T-cell (primary cell): ENCODE measurements at places on chromosomes 3 and 15. TPM values are rescaled to one million over a fixed set of nuclear protein-coding genes. Genes with fewer than 3 reads are reported as not detected.
A peak's percentile ranks its signal among the peaks of the same experiment; 100 is the strongest.

GRCh38 chr15:41489641-41490040 lies 4.0 kb upstream of the ITPKA start:
- no peaks in the 10 kb centered on the region for H3K36me3 ChIP-seq
- H3K4me1 ChIP-seq = peaks cover 3% of the 10 kb centered on the region
- H3K27me3 ChIP-seq = peaks cover 37% of the 10 kb centered on the region
- DNase-seq = no peak
- no peak overlapping the region for H3K27ac ChIP-seq
- H3K4me3 ChIP-seq = no peak overlapping the region

Gene ADCY5
- total RNA-seq = not detected

DNA sequence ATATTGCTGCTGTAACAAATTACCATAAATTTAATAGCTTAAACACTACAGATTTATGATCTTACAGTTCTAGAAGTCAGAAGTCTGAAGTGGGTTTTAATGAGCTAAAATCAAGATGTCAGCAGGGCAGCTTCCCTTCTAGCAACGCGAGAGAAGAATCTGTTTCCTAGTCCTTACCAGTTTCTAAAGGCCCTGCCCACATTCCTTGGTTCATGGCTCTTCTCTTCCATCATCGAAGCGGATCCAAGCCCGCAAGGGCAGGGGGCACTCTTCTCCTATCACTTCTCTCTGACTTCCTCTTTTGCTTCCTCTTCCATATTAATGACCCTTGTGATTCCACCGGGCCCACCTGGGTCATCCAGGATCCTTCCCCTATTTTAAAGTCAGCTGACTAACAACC lies 16.1 kb downstream of the MINDY4B start:
- H3K27me3 ChIP-seq = peaks cover 3% of the 10 kb centered on the region
- no peaks in the 10 kb centered on the region for H3K4me1 ChIP-seq
- no peak overlapping the region for H3K4me3 ChIP-seq
- no peak for DNase-seq
- H3K27ac ChIP-seq = no peak overlapping the region

DNA sequence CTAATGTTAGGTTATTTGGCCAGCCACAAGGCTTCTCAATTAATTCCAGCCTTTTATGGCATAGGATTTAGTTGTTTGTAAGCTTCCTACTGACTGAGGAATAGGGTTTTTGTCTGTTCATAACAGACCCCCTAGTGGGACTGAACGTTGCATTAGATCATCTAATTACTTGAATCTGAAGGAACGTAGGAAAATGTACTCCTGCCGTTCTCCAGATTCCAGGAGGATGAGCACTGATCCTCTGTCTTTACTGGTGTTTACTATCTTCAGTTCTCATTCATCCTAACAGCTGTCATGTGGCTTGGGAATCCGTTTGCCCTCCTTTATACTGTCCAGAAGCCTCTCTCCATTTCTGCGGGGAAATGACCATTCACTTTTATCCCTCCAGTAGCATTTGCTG lies 52.7 kb downstream of the RAD54L2 start:
- no peak for DNase-seq
- H3K27me3 ChIP-seq = no peaks in the 10 kb centered on the region
- H3K4me1 ChIP-seq = no peaks in the 10 kb centered on the region
- H3K36me3 ChIP-seq = peaks cover 27% of the 10 kb centered on the region

DNA sequence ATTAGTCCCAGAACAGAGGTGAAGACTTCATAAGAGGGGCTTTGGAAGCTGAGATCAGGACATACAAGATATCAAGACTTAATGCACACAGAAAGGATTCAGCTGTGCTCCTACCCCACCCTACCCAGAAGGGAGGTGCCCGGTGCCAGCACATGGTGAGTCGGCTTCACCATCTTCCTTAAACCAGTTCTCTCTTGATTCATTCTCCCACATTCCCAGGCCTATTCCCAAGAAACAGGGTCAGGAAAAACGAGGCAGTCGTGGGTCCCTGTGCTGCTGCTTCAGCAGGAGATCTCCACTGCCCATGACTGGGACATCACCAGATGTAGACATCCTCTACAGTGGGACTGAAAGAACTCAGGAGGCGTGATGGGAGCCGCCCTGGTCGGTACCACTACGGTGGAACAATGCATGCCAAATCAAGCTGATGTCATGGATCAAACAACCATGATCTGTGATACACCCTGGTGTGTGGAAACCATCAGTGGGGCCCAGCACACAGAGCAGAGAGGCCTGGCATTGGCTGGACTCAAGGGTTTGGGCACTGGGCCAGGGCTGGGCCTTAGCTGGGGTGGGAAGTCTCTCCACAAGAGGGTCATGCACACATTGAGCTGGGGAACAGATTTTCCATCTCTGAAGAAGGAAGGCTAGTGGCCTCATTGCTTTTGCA lies 41.9 kb downstream of the CCDC12 start:
- peaks cover 7% of the 10 kb centered on the region for H3K36me3 ChIP-seq
- DNase-seq = no peak
- H3K4me1 ChIP-seq = peaks cover 71% of the 10 kb centered on the region
- H3K4me3 ChIP-seq = no peak overlapping the region

DNA sequence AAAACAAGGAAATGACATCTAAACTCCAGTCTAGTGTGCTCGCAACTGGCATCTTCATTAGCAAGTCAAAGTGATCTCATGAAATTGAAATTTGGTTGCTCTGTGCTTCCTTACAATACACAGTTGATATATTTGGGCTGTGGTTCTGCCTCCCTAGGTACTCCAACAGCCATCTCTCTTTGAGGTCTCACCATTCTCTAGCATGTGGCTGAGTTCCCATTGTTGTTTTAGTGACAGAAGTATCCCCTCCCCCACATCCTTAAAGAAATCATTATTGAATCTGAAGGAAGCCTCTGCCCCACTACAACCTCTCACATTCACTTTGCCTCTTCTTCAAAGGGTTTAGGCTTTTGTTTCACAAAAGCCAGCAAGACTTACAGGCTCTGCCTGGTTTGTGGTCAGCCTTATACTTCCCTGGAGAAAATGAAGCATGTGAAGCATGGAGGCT lies 516.5 kb downstream of the NLGN1 start:
- DNase-seq = no peak
- no peaks in the 10 kb centered on the region for H3K4me1 ChIP-seq
- H3K4me3 ChIP-seq = no peak overlapping the region
- no peak overlapping the region for H3K27ac ChIP-seq
- no peaks in the 10 kb centered on the region for H3K27me3 ChIP-seq

Gene MAGI1
- total RNA-seq = 0.45 TPM

DNA sequence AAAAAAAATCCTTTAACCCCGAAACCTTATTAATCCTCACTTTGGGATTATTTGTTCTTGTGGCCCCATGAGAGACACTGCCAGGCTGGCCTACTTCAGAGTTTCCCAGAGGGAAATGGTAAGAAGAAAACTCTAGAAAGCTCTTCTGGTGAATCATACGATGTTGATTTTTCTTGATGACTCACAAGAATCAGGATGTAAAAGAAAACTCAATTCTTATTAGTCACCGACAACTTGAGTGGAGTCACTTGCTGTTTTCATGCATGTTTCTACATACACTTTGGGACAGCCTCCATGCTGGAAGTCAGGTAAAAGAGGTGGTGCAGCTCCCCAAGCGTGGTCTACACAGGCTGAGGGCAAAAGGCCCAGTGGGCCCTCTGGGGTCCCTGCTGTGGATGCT lies 42.8 kb downstream of the MYO5C start:
- DNase-seq = no peak
- H3K4me1 ChIP-seq = peaks cover 7% of the 10 kb centered on the region
- no peak overlapping the region for H3K27ac ChIP-seq
- H3K27me3 ChIP-seq = no peaks in the 10 kb centered on the region
- H3K36me3 ChIP-seq = no peaks in the 10 kb centered on the region

- H3K27ac ChIP-seq = no peak overlapping the region
- no peak for DNase-seq
- peaks cover 15% of the 10 kb centered on the region for H3K27me3 ChIP-seq
- H3K36me3 ChIP-seq = no peaks in the 10 kb centered on the region
Measured at GRCh38 chr15:69543681-69544364, 91.2 kb downstream of the RPLP1 start.

- H3K4me1 ChIP-seq = no peaks in the 10 kb centered on the region
- no peak overlapping the region for H3K27ac ChIP-seq
- H3K4me3 ChIP-seq = no peak overlapping the region
Measured at GRCh38 chr15:51227940-51228732, 110.3 kb downstream of the CYP19A1 start.

DNA sequence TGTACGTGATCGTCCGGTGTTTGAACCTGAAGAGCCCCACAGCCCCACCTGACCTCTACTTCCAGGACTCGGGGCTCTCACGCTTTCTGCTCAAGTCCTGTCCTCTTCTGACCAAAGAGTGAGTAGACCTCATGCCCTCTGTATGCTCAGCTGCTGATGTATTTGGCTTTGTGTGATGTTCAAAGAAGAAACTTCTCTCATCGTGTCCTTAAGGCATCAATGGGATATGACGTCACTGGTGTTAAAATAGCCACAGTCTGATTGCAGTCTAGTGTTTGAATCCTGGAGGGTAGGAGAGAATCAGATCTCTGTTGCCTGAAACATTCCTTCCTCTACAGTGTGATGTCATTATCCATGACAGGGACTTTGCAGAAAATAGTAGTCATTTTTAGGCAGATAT lies 28.1 kb downstream of the ABHD2 start:
- DNase-seq = no peak
- H3K27me3 ChIP-seq = no peaks in the 10 kb centered on the region
- H3K36me3 ChIP-seq = peaks cover 6% of the 10 kb centered on the region
- H3K4me1 ChIP-seq = peaks cover 8% of the 10 kb centered on the region
- H3K27ac ChIP-seq = no peak overlapping the region
- no peak overlapping the region for H3K4me3 ChIP-seq

Gene SST
- total RNA-seq = not detected

GRCh38 chr3:129502641-129503408 lies 25.6 kb upstream of the RHO start:
- no peak for DNase-seq
- peaks cover 7% of the 10 kb centered on the region for H3K36me3 ChIP-seq
- H3K27me3 ChIP-seq = no peaks in the 10 kb centered on the region
- H3K4me3 ChIP-seq = no peak overlapping the region
- no peaks in the 10 kb centered on the region for H3K4me1 ChIP-seq

GRCh38 chr15:40696228-40696627 lies 1.3 kb downstream of the RAD51 start:
- no peak overlapping the region for H3K4me3 ChIP-seq
- no peak for DNase-seq
- H3K27me3 ChIP-seq = no peaks in the 10 kb centered on the region
- peaks cover 10% of the 10 kb centered on the region for H3K36me3 ChIP-seq

GRCh38 chr3:150414258-150414657 lies 6.2 kb downstream of the TSC22D2 start:
- H3K27ac ChIP-seq = no peak overlapping the region
- peaks cover 8% of the 10 kb centered on the region for H3K4me1 ChIP-seq
- peaks cover 3% of the 10 kb centered on the region for H3K36me3 ChIP-seq
- H3K27me3 ChIP-seq = no peaks in the 10 kb centered on the region
- DNase-seq = no peak
- H3K4me3 ChIP-seq = no peak overlapping the region

Gene ARIH2
- total RNA-seq = 162 TPM

GRCh38 chr15:58951388-58952007 lies 18.0 kb upstream of the SLTM start:
- no peak for DNase-seq
- no peaks in the 10 kb centered on the region for H3K27me3 ChIP-seq
- H3K4me3 ChIP-seq = no peak overlapping the region
- no peaks in the 10 kb centered on the region for H3K36me3 ChIP-seq

Gene PLD1
- 3.4 TPM for total RNA-seq

- peaks cover 92% of the 10 kb centered on the region for H3K4me1 ChIP-seq
- DNase-seq = peak; percentile 92
- no peaks in the 10 kb centered on the region for H3K27me3 ChIP-seq
- H3K36me3 ChIP-seq = peaks cover 15% of the 10 kb centered on the region
- peak overlapping the region; percentile 29 for H3K4me3 ChIP-seq
- H3K27ac ChIP-seq = peak overlapping the region; percentile 91
Measured at GRCh38 chr3:52253314-52254304, 8.1 kb downstream of the PPM1M start.

Gene REC114
- not detected for total RNA-seq

DNA sequence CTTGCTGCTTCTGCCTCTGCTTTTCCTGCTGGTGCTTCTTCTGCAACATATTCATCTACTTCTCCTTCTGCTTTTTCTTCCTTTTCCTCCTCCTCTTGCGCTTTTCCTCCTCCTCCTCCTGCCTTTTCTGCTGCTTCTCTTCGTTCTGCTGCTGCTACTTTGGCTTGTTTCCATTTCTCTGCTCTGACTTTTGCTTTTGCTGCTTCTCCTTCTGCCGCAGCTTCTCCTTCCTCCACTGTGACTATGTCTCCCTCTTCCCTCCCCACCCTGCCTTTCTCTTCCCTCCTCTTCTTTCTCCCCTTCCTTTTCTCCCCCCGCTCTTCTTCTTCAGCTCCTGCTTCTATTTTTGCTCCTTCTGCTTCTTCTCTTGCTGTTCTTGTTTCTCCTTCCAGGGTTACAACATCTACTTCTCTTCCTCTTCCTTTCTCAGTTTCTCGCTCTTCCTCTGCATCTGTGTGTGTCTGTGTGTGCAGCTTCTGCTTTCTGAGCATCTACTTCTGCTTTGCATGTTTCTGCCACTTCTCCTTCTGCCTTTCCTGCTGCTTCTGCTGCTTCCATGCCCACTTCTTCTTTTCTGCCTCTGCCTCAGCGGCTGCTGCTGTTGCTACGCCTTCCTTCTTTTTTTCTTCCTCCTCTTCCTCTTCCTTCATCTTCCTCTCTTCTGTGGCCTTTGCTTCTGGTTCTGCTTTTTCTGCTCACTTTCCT lies 51.4 kb downstream of the FAM43A start:
- no peak overlapping the region for H3K27ac ChIP-seq
- no peaks in the 10 kb centered on the region for H3K27me3 ChIP-seq

Gene RBPMS2
- not detected for total RNA-seq

Gene BFSP2
- total RNA-seq = not detected

DNA sequence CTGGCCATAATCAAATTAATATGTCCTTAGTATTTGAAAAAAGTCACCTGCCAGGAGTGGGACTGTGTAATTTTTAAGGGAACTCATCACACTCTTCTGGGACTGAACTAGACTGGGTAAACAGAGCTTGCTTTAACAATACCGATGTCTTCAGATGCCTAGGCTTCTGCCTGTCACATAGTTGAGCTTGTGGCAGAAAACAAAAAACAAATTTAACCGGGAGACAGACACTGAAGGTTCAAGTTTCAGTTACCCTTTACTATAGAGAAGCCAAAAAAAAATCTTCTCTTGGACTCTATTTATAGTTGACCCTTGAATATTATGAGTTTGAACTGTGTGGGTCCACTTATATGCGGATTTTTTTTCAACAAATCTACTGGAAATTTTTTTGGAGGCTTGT lies 10.8 kb downstream of the PPP1R2 start:
- H3K4me3 ChIP-seq = no peak overlapping the region
- peaks cover 35% of the 10 kb centered on the region for H3K4me1 ChIP-seq
- DNase-seq = no peak
- peaks cover 8% of the 10 kb centered on the region for H3K36me3 ChIP-seq
- no peak overlapping the region for H3K27ac ChIP-seq

Gene CHDH
- total RNA-seq = 0.72 TPM

GRCh38 chr3:170062068-170062467 lies 24.3 kb downstream of the GPR160 start:
- no peak overlapping the region for H3K4me3 ChIP-seq
- no peaks in the 10 kb centered on the region for H3K4me1 ChIP-seq

Gene WDR93
- not detected for total RNA-seq

GRCh38 chr3:130975251-130975650 lies 51.4 kb downstream of the ASTE1 start:
- H3K4me3 ChIP-seq = no peak overlapping the region
- H3K36me3 ChIP-seq = no peaks in the 10 kb centered on the region
- H3K27ac ChIP-seq = no peak overlapping the region

Gene TTLL13
- 1.0 TPM for total RNA-seq
